ENCODE measurements at places on chromosomes 2 and 18.

GRCh38 chr18:54261894-54262293, 7.4 kb upstream of the POLI start:
- no peak for DNase-seq

DNA sequence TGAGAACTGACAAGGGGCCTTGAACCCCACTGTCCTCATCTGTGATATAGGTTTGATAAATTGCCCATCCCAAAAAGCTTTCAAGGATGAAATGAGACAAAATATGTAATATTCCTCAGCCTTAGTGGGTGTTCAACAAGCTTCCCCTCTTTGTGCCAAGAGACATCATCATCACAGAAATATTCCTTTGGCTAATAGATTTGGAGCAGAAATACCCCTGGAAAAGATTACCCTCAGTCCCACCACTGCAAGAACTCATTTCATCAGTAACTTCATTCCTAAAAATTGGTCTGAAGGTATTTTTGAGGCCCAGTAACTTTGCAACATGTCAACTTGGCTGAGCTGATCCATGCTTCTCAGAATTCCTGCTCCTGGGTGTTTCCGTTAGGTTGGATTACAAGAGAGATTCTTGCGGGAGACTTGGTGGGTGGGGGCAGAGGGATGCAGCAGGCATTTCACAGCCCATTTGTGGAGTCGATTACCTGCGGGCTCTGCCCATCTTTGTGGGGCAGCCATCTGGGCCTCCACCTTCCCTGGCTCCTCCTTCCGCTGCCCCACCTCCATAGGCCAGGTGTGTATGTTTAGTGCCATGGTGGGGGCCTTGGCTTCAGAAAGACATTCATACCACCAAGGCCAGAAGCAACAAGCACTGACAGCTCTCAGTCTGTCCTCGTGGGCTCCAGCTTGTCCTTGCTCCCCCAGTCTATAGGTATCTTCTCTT, 263.9 kb downstream of the GLI2 start:
- no peak for DNase-seq

GRCh38 chr2:49988276-49988675, 834.0 kb upstream of the FSHR start:
- DNase-seq = no peak

GRCh38 chr2:3282056-3282998, 95.3 kb downstream of the EIPR1 start:
- DNase-seq = no peak

DNA sequence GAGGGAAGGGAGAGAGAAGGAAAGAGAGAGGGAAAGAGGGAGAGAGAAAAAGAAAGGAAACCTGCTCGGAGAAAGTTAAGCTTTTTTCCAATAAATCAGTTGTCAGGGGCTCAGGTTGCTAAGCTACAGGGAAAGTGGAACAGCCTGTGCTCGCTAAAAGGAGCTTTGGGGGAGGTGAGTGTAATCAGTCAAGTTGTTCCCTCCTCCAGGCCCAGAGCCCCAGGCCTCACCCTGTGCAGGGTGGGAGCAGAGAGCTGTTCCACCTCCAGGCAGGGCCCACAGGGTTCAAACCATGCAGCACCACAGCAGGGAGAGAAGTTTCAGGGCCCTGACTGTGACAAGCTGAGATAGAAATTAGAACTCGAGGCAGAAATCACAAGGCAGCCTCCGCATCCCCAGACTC, 56.4 kb upstream of the PPP1CB start:
- peak; percentile 64 for DNase-seq

GRCh38 chr2:100544911-100545596, 17.7 kb upstream of the PDCL3 start:
- no peak for DNase-seq

GRCh38 chr2:143087033-143087432, 42.2 kb upstream of the ARHGAP15 start:
- no peak for DNase-seq

DNA sequence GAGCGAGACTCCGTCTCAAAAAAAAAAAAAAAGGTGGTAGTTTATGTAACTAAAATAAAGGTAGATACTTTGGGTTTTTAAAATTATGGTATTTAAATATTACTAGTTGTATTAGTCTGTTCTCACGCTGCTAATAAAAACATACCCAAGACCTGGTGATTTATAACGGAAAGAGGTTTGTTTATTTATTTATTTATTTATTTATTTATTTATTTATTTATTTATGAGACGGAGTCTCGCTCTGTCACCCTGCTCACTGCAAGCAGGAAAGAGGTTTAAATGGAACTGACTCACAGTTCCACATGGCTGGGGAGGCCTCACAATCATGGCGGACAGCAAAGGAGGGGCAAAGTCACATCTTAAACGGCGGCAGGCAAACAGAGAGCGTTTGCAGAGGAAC, 196.0 kb downstream of the CALCRL start:
- no peak for DNase-seq

DNA sequence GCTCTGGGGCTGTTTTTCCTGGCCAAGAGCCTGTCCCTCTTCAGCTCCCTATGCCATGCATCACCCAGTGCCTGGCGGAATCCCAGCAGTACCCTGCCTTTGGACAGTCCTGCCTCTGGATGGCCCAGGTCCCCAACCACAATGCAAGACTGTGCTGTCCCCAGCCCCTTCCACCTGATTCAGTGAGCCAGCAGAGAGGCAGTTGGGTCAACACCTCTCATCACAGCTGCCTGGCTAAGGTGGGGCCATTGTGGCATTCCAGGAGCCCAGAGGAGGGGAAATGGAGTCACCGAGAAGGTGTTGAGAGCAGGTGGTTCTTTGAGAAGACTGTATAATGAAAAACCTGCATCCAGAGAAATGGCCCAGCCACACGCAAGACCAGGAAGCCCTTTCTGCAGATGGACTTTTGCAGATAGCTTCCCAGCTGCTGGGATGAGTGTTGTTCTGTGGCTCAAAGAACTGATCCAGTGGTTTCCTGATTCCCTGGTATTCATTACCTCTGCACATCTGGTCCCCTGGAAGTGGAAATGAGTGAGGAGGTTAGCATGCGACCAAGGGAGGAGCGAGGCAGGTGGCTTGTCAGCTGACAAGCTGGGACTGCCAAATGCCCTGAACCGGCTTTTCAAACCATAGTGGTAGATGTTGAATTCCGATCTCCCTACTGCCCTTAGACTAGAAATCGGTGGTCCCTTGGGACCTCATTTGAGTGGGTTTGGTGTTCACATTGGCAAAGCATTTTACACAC, 1.7 kb upstream of the ASPRV1 start:
- no peak for DNase-seq

DNA sequence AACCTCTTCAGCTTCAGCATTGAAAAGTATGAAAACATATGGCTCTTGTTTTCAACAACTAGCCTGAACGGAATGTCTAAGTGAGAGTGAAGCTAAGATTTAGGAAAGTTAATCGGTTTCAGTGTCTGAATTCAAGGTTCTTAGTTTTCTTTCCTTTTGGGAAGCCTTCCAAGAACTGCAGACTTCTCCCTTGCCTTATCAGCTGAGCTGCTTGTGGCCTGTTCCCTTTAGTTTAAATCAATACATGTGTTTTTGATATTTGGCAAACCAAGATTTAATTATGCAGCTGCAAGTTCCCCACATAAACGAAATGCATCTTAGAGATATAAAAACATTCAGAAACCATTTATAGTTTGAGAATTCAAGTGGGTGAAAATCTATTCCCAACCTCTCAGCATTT, 274.3 kb upstream of the NRP2 start:
- DNase-seq = no peak

- no peak for DNase-seq
Observed at GRCh38 chr2:74481961-74482800, 617 bp downstream of the CCDC142 start.

- DNase-seq = no peak
Observed at GRCh38 chr2:186751790-186752189, 57.9 kb downstream of the FAM171B start.

GRCh38 chr2:124908411-124908810, 883.3 kb downstream of the CNTNAP5 start:
- no peak for DNase-seq

DNA sequence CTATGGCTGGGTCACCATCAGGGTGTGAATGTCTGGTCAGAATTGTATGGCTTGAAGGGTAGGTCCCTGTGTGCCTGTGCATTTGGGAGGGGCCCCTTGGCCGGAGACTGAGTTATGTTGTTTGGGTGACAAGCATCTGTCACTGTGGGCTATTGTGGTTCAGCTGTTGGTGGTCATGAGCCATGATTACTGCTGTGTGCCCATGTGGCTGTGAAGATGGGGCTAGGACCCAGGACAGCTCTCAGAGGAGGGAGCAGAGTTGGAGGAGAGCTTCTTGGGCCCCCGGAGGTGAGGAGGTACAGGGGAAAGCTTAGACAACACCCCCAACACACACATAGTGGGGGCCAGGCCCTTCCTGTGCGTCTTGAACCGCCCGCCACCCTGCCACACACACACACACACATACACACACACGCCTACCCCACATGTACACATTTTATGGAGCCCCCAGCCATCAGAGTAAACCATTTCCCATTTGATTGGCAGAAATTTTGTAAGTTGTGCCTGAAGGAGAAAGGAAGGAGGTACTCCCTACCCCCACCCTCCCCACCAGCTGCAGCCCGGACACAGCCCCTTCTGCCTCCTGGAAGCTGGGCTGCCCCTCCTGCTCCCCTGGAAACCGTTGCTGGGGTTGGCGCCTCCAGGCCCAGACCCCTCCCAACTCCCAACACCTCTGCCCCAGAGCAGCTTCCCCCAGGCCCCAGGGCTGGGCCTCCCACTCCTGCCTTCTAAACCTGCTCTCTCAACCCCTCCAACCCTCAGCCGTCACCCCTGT, 2.0 kb downstream of the GAREM2 start:
- DNase-seq = no peak

GRCh38 chr2:120913972-120914838, 178.5 kb downstream of the GLI2 start:
- no peak for DNase-seq

GRCh38 chr2:18171191-18172139, 293.0 kb downstream of the KCNS3 start:
- DNase-seq = no peak

DNA sequence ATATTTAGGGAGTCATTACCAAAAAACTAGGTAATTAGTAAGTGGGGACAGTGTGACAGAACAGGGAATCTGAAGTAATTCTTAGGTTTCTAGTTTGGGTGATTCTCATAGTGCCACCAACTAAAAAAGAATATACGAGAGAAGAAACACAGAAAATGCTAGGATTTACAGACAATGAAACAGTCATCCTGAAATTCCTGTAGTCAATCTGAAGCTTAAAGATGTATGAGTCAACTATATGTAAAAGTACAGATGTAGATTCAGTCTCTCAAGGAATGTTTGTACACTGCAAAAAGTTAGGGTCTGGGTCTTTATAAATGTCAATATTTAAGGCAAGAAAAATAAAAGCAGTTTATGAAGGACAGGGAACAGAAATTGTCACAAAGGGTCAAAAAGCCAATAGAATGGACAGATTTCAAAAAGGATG, 107.0 kb downstream of the STRN start:
- no peak for DNase-seq

DNA sequence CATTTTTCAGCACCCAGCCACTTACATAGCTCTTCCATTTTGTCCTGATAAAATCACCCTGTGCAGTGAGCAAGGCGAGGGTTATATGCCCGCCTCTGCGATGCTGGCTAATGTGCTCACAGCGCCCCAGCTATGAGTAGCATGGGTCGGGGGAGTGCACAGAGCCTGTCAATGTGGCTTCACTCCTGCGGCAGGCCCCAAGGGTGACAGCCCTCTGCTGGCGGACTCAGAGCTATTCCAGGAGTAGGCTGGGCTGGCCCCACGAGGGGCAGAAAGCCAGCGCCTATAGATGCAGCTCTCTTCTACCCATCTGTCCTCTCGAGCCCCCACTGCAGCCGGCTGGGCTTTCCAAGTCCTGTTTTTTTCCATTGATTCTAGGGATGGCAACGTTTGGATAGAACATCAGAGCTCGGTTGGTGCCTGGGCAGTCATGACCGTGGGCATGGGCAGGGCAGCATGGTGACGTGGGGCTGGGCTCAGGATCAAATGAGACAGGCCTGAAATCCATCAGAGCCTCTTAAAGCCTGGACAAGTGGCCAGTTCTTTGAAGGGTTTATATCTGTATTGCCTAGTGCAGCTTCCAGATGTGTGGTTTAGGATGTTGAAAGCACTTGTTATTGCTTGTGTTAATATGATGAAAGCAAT, 134.7 kb downstream of the MCFD2 start:
- peak; percentile 68 for DNase-seq

GRCh38 chr2:236790963-236791362, 221.3 kb downstream of the ACKR3 start:
- DNase-seq = no peak

- peak; percentile 85 for DNase-seq
Observed at GRCh38 chr2:70553584-70554337, at the start of gene TGFA. Gene TGFA, minus strand, starts transcription at chr2:70553826. Its CDS starts 59 bp downstream, at chr2:70553767.

- no peak for DNase-seq
Observed at GRCh38 chr2:127080226-127080937, 26.6 kb downstream of the BIN1 start.

Data from ELF-1 (cell line).